Lower leg skin (tissue), 4 donors: ENCODE measurements at places on chromosomes 2 and 18. TPM values are rescaled to one million over a fixed set of nuclear protein-coding genes. Genes with fewer than 3 reads are reported as not detected.

- no peak for DNase-seq
Observed at GRCh38 chr2:66724241-66724640, 289.3 kb downstream of the MEIS1 start.

DNA sequence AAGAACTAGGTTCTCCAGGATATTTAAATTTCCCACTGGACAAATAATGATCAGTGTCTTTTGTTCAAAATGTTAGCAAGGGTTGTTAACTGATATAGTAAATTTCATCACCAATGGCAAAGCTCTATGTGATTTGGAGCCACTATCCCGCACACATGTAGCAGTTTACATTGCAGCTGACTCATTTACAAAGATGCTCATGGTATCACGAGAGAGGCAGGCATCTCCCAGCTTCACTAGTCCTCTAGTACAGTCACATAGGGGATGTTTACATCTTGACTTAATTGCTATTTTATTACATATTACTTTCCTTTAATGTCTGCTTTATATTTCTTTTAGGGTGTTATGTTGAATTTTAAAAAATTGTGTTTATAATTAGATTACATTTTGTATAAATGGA is 30.7 kb downstream of the KCNE4 start:
- no peak for DNase-seq

- DNase-seq: no peak
Observed at GRCh38 chr2:229888031-229888430, 33.8 kb downstream of the TRIP12 start.

DNA sequence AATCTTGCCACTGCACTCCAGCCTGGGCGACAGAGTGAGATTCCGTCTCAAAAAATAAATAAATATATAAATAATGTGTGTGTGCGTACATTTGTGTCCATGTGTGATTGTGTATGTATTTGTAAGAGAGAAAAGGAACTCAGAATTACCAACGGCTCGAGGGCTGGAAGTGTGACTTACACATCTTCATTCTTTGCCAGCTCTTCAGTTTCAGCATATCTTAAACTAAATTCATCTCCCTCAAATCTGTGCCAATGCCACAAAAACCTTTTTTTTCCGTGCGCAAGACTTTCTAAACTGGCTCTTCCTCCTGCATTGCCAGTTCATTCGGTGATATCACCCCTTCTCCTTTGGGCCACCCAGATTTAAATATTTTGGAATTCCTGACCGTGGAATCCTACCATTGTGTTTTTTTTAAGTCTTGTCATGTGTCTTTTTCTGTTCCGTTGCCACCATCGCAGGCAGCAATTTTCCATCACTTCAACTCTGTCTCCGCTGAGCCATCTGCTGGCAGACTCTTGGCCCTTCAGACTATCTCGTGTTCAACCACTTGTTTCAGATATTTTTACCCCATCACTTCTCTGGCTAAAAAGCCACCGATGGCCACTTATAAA is 77.0 kb upstream of the ZNF532 start:
- DNase-seq: no peak

GRCh38 chr18:42559069-42559690 is 556.3 kb downstream of the RIT2 start:
- no peak for DNase-seq

DNA sequence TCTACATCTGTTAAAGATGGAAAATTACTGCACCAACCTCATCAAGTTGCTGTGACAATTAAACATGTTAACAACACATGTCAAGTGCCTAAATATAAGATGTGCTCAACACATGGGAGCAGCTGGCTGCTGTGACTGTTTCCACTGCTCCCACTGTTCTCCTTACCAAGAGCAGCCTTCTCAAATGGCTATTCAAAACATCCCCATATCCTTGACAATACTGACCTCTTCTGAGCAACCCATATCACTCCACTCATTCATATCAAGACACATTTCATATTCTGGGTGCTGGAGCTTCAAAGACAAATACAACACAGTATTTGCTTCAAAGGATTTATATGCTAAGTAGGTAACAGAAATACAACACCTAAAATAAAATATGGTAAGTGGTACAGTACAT is 60.3 kb downstream of the PIAS2 start:
- DNase-seq: no peak

GRCh38 chr2:33342171-33342570 is 134.3 kb upstream of the RASGRP3 start:
- no peak for DNase-seq

- DNase-seq: no peak
Observed at GRCh38 chr2:219987830-219988229, 360.4 kb downstream of the SLC4A3 start.

DNA sequence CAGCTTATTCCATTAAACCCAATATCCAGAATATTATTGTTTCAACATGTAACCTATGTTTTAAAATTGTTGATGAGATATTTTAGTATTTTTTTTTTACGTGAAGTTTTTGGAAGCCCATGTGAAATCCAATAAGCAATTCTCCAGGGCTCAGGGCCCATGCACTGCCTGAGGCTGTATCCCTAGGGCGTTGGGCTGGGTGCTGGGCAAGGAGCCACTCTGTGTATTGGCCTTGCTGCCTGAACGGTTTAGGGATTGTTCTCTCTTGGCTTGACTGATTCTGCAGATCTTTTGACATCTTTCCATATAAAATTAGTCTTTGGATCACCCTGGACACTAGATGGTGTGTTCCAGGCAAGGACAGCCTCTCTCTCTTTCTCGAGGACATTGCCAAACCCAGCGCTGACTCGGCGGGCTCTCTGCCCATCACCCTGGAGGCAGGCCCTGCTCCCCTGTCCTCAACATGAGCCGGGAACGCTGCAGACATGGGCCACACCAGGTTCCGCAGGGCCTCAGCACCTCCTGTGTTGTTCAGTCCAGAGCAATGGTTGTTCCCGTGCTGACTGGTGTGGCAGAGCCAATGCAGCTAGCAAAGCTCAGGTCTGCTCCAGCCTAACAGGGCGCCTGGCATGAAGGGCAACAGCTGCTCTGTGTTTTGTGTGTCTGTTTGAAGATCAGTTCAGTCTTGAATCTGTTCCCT is 163.0 kb downstream of the SEPTIN10 start:
- peak; percentile 73 for DNase-seq

GRCh38 chr2:224847961-224848850 is 132.0 kb upstream of the CCDC195 start:
- peak; percentile 88 for DNase-seq

- no peak for DNase-seq
Observed at GRCh38 chr18:22840606-22841144, 92.5 kb upstream of the RBBP8 start.

DNA sequence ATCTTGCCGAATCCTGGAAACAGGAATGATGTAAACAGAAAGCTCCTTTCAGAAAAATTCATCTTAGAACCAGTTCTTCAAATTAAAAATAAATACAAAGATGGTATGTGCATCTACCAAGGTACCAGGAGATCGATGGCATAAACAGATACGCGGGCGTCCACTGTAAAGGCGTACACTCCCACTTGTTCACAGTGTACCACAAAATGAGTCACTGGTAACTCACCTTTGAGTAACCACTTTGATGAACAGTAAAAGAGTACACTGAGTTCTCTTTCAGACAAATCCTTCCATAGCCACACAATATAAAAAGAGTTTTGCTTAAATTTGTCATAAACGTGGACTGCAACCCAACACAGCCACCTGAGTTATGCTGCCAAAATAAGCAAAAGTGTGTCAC is 128.3 kb downstream of the DNER start:
- no peak for DNase-seq

The SOCS6 gene
- 17.8 TPM for total RNA-seq

The LRRC30 gene
- not detected for total RNA-seq
